ENCODE measurements at places on chromosomes 12 and 14. TPM values are rescaled to one million over a fixed set of nuclear protein-coding genes. Genes with fewer than 3 reads are reported as not detected.

The HCAR1 gene
- 0.30 TPM for total RNA-seq

The P2RX2 gene
- total RNA-seq, result 1.1 TPM

The RILPL1 gene
- total RNA-seq, result 24.2 TPM

The OAS2 gene
- 6.2 TPM for total RNA-seq

The RPAP3 gene
- total RNA-seq, result 18.4 TPM

The SLCO1C1 gene
- not detected for total RNA-seq

The MANSC1 gene
- 19.6 TPM for total RNA-seq

The VCPKMT gene
- 6.2 TPM for total RNA-seq

The CCDC196 gene
- total RNA-seq, result not detected

The TRHDE gene
- total RNA-seq, result 19.0 TPM

The MUCL1 gene
- total RNA-seq, result 0.81 TPM

The FAM90A1 gene
- total RNA-seq, result 0.37 TPM

The OTOGL gene
- total RNA-seq, result not detected

The LRFN5 gene
- total RNA-seq, result 1.7 TPM

The HOXC4 gene
- 18.0 TPM for total RNA-seq

The C1R gene
- 1,296 TPM for total RNA-seq

The ACSS3 gene
- 67.0 TPM for total RNA-seq

The CYP27B1 gene
- 0.92 TPM for total RNA-seq

The CLEC14A gene
- 13.0 TPM for total RNA-seq

The KCTD10 gene
- total RNA-seq, result 21.9 TPM

The CMA1 gene
- not detected for total RNA-seq

The TAPBPL gene
- total RNA-seq, result 19.7 TPM

The TAC3 gene
- total RNA-seq, result not detected

The TAS2R8 gene
- not detected for total RNA-seq

The ANKRD9 gene
- 48.1 TPM for total RNA-seq

The KRT73 gene
- not detected for total RNA-seq

The LTBP2 gene
- total RNA-seq, result 85.0 TPM

The ABHD4 gene
- 20.9 TPM for total RNA-seq

The CEBPE gene
- total RNA-seq, result not detected

The BDKRB2 gene
- 2.0 TPM for total RNA-seq

The AVPR1A gene
- total RNA-seq, result 2.4 TPM

The LRIG3 gene
- total RNA-seq, result 27.9 TPM

The ABCC9 gene
- total RNA-seq, result 54.8 TPM

The CLEC9A gene
- 0.46 TPM for total RNA-seq

The SPIC gene
- not detected for total RNA-seq

The GALNT8 gene
- 0.71 TPM for total RNA-seq

The SIRT4 gene
- 0.94 TPM for total RNA-seq

The SERPINA10 gene
- total RNA-seq, result not detected

The TRIP11 gene
- 62.9 TPM for total RNA-seq

The PTPRO gene
- total RNA-seq, result 1.4 TPM

The SEL1L gene
- total RNA-seq, result 64.1 TPM

The CLEC4A gene
- total RNA-seq, result 2.6 TPM

The BMAL2 gene
- 0.43 TPM for total RNA-seq

The MAP1LC3B2 gene
- total RNA-seq, result 3.3 TPM

The ATG101 gene
- 28.3 TPM for total RNA-seq

The CHGA gene
- total RNA-seq, result 0.60 TPM

The SYCP3 gene
- not detected for total RNA-seq

The CSRP2 gene
- 20.0 TPM for total RNA-seq

The SLC4A8 gene
- total RNA-seq, result 13.6 TPM

The CLEC6A gene
- total RNA-seq, result not detected

The BATF gene
- 0.45 TPM for total RNA-seq

The KCNC2 gene
- not detected for total RNA-seq

Measured in ovary (tissue), 10 donors.